Placental pericyte (primary cell): ENCODE measurements at places on chromosomes 2 and 18. TPM values are rescaled to one million over a fixed set of nuclear protein-coding genes. Genes with fewer than 3 reads are reported as not detected.

Gene GALNT14
- 0.14 TPM in 1 of 2 replicates, not detected in the other for total RNA-seq

Gene FEV
- total RNA-seq = not detected in 2 replicates

Gene GREB1L
- 0.44 and 5.3 TPM in 2 replicates for total RNA-seq

Gene UGT1A9
- total RNA-seq = not detected in 2 replicates

Gene POTEF
- total RNA-seq = not detected in 2 replicates

Gene SPHKAP
- under 0.01 TPM in 1 of 2 replicates, not detected in the other for total RNA-seq

Gene ST8SIA3
- total RNA-seq = not detected in 2 replicates

Gene C1GALT1C1L
- total RNA-seq = 0.29 TPM in 1 of 2 replicates, not detected in the other

Gene UBE2E3
- 31.5 and 178 TPM in 2 replicates for total RNA-seq

Gene GALNT5
- 0.22 and 5.4 TPM in 2 replicates for total RNA-seq

Gene APCDD1
- 3.9 TPM in 1 of 2 replicates, not detected in the other for total RNA-seq

Gene POTEJ
- total RNA-seq = not detected in 2 replicates

Gene RSAD2
- total RNA-seq = 0.43 TPM in 1 of 2 replicates, not detected in the other

Gene UGT1A10
- total RNA-seq = 0.22 TPM in 1 of 2 replicates, not detected in the other

Gene MLPH
- total RNA-seq = 32.2 and 49.2 TPM in 2 replicates

Gene AQP4
- not detected in 2 replicates for total RNA-seq

Gene TFCP2L1
- total RNA-seq = under 0.01 TPM in 1 of 2 replicates, not detected in the other

Gene ANKRD30B
- total RNA-seq = 0.14 and 0.88 TPM in 2 replicates

Gene DSC2
- under 0.01 TPM in 1 of 2 replicates, not detected in the other for total RNA-seq

Gene BMP10
- 0.44 TPM in 1 of 2 replicates, not detected in the other for total RNA-seq

Gene DPY30
- 34.8 and 42.9 TPM in 2 replicates for total RNA-seq

Gene EPB41L3
- total RNA-seq = 0.14 and 0.44 TPM in 2 replicates

Gene MALL
- 2.4 and 27.1 TPM in 2 replicates for total RNA-seq

Gene SERPINB2
- total RNA-seq = 211 and 212 TPM in 2 replicates
